ENCODE measurements at places on chromosomes 1 and 21.

- DNase-seq: no peak
These were observed 53.2 kb downstream of the LAMC2 start for GRCh38 chr1:183239220-183239742.

- no peak for DNase-seq
These were observed 429.8 kb upstream of the C1orf87 start for GRCh38 chr1:60503266-60503925.

DNA sequence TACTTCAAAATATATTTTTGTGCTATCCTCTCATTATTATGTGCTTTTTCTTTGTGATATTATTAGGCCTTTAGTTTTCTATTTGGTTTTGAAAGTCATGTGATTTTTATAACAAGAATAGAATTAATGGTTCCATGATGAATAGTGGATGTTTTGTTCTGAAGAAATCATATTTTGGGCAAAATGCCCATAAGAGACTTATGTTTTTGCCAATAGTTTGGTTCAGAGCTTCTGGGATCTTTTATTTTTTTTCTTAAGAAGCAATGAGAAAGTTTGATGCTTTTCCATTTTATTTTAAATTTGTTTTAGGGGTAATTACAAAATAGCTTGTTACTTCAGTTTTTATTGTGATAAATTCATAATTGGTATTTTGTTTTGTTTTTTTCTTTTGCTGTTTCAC is 49.8 kb downstream of the LYPLAL1 start:
- no peak for DNase-seq

- peak; percentile 46 for DNase-seq
These were observed 40.4 kb downstream of the KIAA0040 start for GRCh38 chr1:175152006-175152652.

DNA sequence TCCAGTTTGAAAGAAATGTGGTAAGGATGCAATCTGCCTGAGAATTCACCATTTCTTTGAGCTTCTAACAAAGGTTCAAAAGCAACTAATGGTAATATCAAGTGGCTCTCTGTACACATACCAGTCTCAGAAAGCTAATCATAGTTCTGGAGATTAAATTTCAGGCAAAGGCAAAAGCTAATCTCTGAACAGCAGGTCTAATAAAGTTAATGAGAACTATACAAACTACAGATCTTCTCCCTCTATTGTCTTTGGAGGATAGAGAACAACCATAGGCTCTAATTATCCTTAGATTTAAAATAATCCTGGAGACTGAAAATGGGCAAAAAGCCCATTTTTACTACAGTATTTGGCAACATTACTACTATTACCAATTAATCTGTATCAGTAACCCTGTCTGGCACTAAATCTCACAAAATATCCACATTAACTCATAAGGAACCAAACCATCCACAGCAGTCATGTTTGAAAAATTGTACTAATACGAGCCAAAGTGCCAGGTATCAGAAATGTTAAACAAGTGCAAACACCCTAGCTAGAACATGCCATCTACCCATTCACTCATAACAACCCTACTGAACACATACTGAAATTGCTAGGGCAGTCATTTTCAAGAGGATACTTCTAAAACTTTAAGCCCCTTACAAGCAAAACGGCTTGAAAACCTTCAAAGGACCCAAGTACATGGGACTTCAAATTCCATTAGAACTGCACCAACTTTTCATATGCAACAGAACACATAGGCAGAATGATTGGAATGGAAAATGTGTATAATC is 4.8 kb downstream of the DIPK1A start:
- DNase-seq: no peak

DNA sequence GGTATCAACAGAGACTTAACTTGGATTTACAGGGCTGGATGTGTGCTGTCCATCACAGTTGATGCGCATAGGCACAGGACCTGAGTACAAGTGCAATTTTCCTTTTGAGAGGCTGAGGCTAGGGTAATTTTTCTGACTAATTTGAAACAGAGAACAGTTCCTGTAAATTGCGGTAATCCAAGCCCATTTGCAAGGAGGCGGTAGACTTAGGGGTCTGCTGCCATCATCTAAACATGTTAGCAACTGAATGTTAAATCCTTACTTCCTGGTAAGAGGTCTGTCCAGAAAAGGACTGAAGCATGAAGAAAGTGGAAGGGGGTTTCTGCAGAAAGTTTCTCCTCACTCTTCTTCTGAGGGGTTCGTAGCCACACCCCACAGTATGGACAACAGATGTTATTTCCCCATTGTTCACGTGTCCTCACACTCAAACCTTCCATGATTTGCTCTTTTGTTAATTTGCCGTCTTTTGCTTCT is 23.7 kb upstream of the C1orf198 start:
- DNase-seq: no peak

DNA sequence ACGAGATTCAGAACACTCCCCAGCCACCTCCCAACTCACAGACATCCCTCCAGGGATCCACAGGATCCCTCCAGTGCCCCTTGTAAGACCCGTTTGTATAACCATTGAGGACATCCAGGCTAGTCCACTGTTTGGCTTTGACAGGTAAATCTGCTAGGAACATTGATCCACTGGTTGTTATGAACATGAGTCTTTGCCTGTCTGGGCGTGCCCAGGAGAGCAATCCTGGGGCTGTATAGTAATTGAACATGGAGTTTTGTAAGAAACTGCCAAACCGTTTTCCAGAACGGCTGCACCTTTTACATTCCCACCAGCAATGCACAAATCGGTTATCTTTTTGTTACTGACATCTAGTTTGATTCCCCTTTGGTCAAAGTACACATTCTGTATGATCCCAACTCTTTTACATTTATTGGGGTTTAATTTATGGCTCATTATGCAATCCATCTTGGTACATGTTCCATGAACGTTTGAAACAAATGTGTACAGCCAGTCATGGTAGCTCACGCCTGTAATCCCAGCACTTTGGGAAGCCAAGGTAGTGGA is 88.7 kb downstream of the WDR4 start:
- DNase-seq: no peak

DNA sequence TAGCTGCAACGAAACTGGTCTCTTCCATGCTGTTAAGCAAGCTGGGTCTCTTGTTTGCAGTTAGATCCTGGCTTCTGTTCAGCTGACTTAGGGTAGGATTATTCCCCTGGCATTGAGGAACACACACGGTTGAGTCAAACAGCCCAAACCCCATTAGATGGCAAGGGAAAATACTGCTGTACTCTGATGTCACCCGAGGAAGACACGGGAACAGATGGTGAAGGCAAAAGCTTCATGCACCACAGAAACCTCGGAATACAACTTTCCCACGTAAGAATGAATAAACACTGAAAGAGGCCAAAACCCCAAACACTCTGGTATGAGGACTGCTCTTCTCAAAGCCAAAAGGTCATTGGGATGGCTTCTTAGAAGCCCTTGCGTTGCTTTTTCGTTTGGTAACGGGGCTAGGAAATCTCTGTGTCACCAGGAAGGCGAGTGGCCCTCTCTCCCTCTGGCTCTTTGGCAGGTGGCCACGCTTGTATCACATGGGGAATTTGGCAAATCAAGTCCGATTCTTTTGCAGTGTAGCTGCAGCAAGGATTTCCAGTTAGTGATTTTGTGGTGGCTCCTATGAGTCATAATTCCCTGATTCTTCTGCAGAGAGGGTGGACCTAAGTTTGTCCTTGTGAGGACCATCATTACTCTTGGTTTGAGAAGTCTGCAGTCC is 16.7 kb upstream of the LYST start:
- DNase-seq: no peak

GRCh38 chr1:53600001-53600400 is 139.0 kb downstream of the GLIS1 start:
- no peak for DNase-seq

DNA sequence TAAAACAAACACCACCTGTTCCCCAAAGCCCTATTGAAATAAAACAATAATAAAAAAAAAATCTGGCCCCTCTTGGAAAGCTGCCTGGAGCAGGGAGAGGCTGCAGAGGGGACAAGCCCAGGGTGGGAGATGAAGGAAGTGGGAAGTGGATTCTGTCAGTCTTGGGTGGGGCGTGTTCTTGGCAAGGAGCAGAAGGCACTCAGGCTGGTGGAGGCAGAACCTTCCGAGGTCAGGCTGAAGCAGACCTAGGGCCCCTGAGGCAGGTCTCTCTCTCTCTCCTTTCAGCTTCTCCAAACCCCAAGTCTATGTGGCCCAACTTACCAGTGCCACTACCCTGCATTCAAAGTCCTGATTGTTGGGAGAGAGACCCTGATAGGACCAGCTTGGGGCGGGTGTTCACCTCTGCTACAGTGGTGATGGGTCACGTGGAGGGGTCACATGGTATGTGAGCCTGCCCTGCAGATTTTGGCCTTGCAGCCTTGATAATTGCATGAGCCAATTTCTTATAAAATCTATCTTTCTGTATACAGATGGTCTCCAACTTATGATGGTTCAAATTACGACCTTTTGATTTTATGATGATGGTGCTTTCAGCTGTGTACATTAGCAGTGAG is 145.4 kb upstream of the C1orf174 start:
- no peak for DNase-seq

DNA sequence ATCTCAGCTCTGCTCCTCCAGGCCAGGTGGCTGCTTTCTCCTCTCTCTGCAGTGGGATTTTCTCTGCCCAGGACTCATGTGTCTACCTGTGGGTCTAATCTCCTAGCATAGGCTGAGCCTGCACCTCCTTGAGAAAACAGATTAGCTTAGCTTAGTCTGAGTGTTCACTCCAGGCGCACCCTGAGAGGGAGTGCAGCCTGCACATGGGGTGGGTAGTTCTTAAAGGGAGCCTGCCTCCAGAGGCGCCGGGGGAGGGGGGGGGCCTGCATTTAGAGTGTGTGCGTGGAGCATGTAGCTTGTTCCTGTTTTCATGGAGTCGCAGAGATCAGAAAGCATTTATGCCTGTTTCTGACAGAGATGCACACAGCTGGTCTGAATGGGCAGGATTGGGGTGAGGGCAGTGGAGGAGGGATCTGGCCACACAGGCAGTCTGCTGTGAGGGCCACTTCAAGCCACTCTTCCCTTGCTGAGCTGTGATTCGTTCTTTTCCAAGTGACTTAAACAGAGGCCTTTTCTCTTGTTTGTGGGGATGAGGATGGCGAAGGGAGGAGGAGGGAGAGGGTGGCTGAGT is 45.2 kb downstream of the GALNT2 start:
- DNase-seq: no peak

- DNase-seq: no peak
These were observed 49.8 kb upstream of the GJA8 start for GRCh38 chr1:147852706-147853225.

DNA sequence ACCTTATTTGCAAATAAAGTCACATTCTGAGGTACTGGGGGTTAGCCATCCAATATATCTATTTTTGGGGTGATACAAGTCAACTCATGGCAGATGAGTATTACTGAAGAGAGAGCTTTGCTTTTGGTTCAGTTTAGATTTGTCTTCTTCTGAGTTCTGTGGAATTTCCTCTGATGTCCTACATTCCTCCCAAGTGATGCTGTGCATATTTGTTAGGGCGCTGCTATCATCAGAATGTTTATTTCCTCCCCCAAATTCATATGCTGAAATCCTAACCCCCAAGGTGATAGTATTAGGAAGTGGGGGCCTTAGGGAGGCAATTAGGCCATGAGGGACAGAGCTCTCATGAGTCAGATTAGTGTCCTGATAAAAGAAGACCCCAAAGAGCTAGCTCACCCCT is 96.2 kb upstream of the WLS start:
- DNase-seq: no peak

DNA sequence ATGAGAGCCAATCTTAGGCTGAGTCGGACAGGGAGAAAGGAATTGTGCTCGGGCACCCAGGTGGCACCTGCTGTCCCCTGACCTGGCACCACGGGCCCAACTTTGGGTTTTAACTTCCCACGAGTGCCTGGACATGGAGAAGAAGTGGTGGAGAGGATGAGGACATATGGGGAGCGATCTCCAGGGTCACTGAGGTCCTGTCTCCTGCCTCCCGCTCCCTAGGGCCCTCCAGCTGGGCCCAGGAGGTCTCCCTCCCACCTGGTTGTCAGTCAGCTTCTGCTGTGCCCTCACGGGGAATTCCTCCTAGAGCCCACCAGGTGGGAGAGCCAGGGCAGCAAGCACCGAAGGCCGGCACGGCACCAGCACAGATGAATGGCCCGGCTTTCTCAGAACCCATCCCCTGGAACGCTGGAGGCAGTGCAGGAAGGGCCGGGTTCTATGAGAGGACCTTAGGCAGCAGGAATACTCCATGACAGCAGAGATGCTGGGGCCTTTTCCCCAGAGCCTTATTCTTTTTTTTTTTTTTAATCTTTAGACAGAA is 435.5 kb downstream of the CAMTA1 start:
- no peak for DNase-seq

GRCh38 chr21:34073749-34074282 is 438 bp downstream of the MRPS6 start:
- DNase-seq: no peak

DNA sequence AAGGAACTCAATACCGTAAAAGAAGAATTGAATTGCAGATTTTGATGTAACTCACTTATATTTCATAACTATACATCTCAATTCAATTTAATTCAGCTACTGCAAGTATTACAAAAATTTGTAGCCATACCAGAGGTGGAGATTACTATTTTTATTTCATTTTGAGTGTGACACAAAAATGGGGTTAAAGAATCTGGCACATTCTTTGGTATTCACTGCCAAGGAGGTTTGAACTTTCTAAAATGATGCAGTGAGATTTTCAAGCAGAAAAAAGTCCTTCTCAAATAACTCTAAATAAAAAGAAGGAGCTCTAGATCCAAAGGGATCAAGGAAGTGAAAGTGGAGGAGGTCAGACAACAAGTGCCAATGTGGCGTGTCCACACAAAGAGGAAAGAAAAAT is 569.0 kb downstream of the DPYD start:
- no peak for DNase-seq

DNA sequence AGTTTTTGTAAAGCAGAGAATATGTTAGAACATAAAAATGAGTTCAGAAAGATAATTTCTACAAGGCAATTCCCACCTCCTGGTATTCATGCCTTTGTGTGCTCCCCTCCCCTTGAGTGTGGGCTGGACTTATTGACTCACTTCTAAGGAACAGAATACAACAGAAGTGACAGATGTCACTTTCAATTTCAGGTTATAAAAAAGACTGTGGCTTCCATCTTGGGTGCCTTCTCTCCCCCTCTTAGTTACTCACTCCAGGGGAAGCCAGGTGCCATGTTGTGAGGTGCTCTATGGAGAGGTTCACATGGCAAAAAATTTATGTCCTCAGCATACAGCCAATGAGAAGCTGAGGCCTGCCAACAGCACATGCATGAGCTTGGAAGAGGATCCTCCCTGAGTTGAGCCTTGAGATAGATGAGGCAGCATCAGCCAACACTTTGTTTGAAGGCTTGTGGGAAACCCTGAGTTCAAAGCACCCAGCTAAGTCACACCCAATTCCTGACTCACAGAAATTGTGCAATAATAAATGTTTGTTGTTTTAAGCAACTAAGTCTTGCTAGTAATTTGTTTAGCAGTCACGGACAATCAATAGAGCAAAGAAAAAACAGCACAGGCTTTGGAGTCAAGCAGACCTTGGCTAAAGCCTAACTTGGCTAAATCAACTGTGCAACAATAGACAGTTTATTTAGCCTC is 73.5 kb upstream of the NGF start:
- peak; percentile 1 for DNase-seq

GRCh38 chr1:88892357-88892877 is 1.1 kb upstream of the GTF2B start:
- DNase-seq: no peak

GRCh38 chr1:4172644-4173599 is 272.9 kb upstream of the C1orf174 start:
- DNase-seq: peak; percentile 4

GRCh38 chr1:234975122-234975940 is 153.3 kb downstream of the TOMM20 start:
- DNase-seq: no peak

GRCh38 chr1:191696354-191696753 is 461.9 kb upstream of the RGS18 start:
- DNase-seq: no peak

GRCh38 chr1:67898033-67898726 is 64.9 kb upstream of the GNG12 start:
- no peak for DNase-seq

Data from stimulated activated CD4-positive, alpha-beta T cell treated with anti-CD3 and anti-CD28 coated beads, TNF-alpha, amount 100 ng/mL, for 48 hours (primary cell).